NCI-H1105 treated with DMSO at 0.1 percent for 48 hours (cell line): ENCODE measurements at places on chromosomes 3 and 15.

- no peak for DNase-seq
Observed at GRCh38 chr3:55362210-55362960, 124.7 kb downstream of the WNT5A start.

GRCh38 chr15:81209635-81210034 is 13.0 kb downstream of the IL16 start:
- DNase-seq, result no peak

DNA sequence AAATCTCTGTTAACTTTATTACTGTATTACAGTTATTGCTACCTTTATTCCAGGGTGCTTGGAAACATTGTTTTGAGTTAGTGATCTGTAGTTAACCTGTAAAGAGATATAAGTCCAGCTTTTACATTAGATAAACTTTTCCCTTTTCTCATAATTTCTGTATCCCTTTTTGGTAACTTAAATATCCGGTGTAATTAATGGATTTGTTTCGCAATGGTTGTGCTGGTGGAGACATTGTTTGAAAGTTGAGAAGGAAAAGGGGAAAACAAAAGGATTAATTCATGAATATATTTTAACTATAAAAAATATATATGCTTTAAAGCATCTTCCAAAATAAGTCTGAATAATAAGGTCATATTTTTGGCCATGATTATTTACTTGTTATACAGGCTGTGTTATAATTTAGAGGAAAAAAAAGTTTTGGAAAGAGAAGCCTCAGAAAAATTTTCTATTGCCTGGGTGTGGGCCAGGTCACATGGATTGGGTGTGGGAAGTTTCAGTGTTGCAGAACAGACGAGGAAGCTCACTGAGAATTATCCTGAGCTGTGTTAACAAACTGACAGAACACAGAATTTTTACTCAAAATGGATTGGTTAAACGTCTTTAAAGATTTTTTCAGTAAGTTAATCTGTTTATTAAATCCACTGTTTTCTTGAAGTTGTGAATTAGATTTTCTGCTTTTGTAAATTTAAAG is 27.7 kb upstream of the IL20RB start:
- no peak for DNase-seq

GRCh38 chr3:37713818-37714204 is 147.9 kb upstream of the CTDSPL start:
- no peak for DNase-seq

GRCh38 chr15:64847876-64848716 is 6.4 kb downstream of the PLEKHO2 start:
- DNase-seq, result no peak

GRCh38 chr15:67827562-67828277 is 2.4 kb downstream of the SKOR1 start:
- no peak for DNase-seq

DNA sequence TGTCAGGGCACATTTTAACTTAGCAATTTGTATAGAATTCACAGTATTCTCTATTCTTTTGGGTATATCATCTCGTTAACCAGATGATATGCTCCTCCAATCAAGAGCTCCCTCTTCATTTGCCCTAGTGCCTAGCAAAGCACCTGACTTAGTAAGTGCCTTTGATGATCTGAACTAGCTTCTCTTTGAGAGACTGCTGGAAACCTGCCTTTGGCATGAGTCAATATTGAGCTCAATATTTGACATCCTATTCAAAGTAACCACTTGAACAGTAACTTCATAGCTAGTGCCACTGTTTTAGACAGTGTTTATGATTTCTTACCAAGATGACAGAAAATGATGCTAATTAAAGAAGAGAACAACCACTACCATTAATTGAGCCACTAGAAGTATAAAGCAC is 696.3 kb upstream of the UBE2E2 start:
- DNase-seq, result no peak

GRCh38 chr3:10137178-10137577 is 4.4 kb upstream of the VHL start:
- no peak for DNase-seq

GRCh38 chr3:189325454-189325853 is 153.7 kb downstream of the TPRG1 start:
- DNase-seq, result no peak

GRCh38 chr15:89885611-89886010 is 8.2 kb downstream of the AP3S2 start:
- no peak for DNase-seq

DNA sequence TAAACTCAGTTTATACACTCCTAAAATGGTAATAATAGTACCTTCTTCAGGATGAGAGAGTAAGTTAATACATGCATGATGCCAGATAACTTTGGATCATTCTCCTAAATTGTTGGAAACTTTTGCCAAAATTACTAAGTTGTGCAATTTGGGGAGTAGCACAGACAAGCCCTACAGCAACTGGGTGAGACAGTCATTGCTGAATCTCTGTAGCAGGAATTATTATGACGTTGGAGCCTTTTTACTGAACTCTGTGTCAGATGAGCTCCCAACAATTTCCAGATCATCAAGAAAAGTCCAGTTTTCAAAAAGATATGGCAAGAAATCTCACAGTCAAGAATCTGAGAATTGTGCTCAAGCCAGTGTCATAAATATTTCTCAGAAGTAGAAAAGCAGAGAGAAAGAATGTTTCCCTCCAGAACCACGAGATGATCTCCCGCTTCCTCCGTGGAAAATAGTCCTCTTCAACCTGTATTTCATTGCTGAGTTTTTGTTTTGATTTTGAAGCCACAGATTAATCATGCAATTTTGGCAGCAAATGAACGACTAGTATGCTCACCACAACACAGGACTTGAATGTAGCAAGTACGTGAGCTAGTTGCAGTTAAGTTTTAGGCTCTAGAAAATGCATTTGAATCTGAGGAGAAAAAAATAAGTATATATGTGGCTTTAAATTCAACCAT is 485.4 kb downstream of the CNTN6 start:
- DNase-seq, result no peak

DNA sequence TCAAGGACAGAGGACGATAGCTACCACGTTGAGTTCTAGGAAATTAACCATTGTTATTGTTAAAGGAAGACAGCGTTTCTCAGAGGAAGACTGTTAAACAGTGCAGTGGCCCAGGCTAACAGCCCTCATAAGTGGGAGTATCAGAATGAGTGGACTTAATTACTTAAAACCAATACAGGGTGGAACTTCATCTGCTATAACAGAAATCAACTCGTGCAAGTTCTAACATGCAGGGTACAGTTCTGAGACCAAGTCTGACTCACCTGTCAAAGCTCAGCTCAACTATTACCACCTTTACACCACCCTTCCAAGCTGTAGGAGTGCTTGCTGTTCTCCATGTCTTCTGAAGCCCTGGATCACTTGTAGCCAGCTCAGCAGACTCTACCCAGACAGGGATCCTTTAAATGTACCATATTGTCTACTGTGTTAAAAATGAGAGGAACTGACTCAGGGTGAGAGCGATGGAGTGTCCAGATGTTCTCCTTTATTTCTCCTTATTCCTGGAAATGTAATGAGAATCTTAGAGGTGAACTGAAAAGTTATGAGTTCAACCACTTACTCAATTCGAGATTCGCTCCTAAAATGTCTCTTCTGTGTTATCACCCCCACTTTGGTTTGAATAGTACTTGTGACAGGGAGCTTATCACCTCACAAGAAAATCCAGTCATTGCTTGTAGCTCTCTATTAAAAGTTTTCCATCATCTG is 26.5 kb downstream of the CD86 start:
- DNase-seq, result no peak

DNA sequence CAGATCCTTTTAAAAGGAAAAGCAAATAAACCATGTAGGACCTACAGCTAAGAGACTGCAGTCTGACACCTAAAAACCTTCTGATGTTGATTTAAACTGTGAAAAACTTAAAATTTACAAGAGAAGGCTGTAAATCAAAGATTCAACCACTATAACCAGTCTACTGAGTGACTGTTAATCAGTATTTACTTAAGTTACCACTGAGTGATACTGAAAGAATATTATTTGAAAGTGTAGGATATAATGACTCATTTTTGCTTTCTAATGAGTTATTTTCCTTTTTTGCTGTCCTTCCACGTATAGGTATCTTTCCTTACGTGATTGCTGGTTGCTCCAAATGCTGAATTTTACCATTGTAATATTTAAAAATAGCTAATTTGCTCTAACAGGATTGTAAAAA is 44.6 kb downstream of the RFX7 start:
- no peak for DNase-seq

GRCh38 chr15:90583471-90584252 is 53.9 kb downstream of the CRTC3 start:
- DNase-seq, result no peak

- no peak for DNase-seq
Observed at GRCh38 chr3:177538048-177538749, 340.9 kb upstream of the TBL1XR1 start.

- DNase-seq, result peak; percentile 96
Observed at GRCh38 chr3:130849091-130849552, 44.8 kb upstream of the ATP2C1 start.

DNA sequence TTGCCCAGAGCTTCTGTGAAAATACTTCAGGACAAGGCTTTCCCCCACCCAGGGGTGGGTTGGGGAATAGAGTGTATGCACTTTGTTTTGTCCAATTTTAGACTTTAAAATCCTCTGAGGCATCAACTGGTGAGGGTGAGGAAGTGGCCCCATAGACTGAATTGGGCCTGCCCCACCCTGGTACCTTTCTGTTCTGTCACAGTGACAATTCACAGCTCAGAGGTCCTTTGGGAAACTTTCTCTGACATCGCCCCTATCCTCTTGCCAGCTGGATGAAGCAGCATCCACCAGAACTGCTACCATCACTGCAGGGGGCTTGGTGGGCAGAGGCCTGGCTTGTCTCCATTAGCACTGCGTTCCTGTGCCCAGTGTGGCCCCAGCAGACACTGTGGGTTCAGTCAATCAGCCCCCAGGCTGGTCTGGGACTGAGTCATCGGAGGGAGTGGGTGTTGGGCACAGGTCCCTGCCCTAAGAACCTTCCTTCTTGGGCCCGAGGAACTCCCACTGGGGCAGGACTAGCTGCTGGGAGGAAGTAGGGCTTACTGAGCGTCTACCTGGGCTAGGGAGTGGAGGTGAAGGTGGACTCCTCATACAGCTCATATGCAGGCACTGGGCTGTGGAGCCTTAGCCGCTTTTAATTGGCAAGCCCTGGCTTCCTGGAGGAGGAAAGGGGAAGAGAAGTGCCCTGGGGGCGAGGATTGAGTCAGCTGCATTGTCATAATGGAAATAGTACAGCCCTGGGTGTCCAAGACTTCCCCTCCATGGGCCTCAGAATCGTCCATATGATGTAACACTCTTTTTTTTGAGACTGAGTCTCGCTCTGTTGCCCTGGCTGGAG is 1.5 kb upstream of the PPM1M start:
- no peak for DNase-seq

- no peak for DNase-seq
Observed at GRCh38 chr3:13385373-13385965, 34.7 kb downstream of the NUP210 start.

GRCh38 chr15:19956124-19956796 is 585.3 kb downstream of the GOLGA6L6 start:
- no peak for DNase-seq

- no peak for DNase-seq
Observed at GRCh38 chr3:63921741-63922482, 9.7 kb upstream of the SCAANT1 start.
